ENCODE measurements at places on chromosomes 13 and 19. TPM values are rescaled to one million over a fixed set of nuclear protein-coding genes. Genes with fewer than 3 reads are reported as not detected.

The LRRC4B gene
- total RNA-seq = 0.41 TPM

The KLK3 gene
- not detected for total RNA-seq

The ZNF177 gene
- total RNA-seq = 0.55 TPM

The ZNF135 gene
- total RNA-seq = not detected

The GIPR gene
- total RNA-seq = 2.0 TPM

The ZNF296 gene
- total RNA-seq = 12.1 TPM

The CACNG6 gene
- 11.8 TPM for total RNA-seq

The SCGB2B2 gene
- 0.02 TPM for total RNA-seq

The ITPKC gene
- total RNA-seq = 37.7 TPM

The HIF3A gene
- total RNA-seq = 0.13 TPM

The A1BG gene
- 15.1 TPM for total RNA-seq

The STARD13 gene
- total RNA-seq = 6.4 TPM

The CEACAM16 gene
- 0.13 TPM for total RNA-seq

The ZNF606 gene
- 2.3 TPM for total RNA-seq
